ENCODE measurements at places on chromosomes 7 and 10.

DNA sequence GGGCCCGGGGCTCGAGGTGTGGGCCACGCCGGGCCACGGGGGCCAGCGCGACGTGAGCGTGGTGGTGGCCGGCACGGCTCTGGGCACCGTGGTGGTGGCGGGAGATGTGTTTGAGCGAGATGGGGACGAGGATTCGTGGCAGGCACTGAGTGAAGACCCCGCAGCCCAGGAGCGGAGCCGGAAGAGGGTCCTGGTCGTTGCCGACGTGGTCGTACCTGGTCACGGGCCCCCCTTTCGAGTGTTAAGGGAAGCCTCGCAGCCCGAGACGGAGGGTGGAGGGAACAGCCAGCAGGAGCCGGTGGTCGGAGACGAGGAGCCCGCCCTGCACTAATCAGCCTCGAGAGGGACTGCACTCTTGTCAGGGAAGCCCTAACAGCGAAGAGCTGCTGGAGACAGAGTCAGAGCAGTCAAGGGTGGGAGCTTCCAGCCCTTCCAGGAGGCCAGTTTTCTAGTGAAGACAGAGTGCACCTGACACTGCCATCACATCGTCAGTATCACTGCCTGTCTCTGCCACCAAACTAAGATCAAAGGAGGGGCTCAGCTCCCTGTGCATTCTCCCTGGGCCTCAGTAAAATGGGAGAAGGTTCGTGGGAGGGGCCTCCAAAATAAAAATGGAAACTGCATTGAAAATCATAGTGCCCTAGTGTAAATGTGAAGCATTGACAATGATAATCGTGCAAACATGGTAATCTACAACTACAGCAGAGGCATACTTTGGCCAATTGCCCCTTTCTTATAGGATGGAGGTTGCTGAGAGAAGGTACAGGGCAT is 1.3 kb downstream of the MBLAC1 start:
- no peak for DNase-seq

DNA sequence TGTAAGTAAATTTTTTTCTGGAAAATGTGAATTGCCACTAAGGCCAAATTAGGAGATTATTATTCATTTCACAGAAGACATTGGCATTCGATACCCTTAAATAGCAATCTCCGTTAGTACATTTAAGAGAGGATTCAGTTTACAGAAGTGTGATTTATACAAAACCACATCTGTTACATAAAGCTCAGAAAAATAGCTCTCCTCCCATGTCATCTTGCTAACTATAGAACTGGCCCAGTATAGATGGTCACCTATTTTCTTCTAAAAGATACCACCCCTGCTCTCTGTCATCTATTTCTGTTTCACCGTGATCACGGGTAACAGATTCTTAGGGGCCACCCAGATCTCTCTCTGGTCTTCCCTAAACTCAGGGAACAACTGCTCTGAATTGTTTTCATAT is 119.1 kb downstream of the HIP1 start:
- DNase-seq, result no peak

DNA sequence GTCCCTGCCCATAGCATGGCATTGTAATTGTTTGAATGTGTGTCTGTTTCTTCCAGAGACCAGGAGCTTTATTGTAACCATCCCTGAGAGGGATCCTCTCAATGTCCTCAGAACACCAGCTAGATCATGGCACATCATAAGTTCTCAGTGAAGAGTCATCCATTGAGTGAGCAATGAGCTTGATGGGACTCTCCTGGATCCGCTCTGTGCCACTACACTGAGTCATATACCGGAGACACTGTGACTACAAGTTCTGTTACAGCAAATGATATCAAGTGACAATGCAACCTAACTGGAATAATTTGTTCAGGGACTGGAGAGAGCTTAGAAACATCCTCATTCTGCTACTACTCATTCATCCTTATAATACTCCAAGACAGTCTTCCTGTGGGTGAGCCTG is 25.1 kb downstream of the MRPS24 start:
- no peak for DNase-seq

- no peak for DNase-seq
Observed at GRCh38 chr10:112215342-112215774, 31.8 kb upstream of the GPAM start.

GRCh38 chr10:119301397-119301796 is 94.0 kb downstream of the GRK5 start:
- peak; percentile 28 for DNase-seq

DNA sequence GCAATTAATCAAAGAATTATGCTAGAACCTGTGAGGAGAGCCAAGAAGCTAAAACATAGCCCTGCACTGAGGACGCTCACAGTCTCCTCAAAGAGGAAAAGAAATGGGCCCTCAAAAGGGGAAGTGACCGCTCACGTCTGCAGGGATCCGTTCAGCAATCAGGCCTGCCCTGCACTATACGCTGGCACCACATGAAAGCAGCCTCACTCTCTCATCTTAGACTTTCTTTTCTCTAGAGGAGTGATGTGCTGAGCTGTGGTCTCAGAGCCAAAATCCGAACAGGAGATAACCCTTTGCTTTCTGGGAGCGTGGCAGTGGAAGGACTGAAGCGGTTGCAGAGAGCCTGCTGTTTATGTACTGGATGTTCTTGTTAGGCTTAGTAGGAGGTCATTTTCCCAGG is 6.3 kb upstream of the IL2RA start:
- no peak for DNase-seq

DNA sequence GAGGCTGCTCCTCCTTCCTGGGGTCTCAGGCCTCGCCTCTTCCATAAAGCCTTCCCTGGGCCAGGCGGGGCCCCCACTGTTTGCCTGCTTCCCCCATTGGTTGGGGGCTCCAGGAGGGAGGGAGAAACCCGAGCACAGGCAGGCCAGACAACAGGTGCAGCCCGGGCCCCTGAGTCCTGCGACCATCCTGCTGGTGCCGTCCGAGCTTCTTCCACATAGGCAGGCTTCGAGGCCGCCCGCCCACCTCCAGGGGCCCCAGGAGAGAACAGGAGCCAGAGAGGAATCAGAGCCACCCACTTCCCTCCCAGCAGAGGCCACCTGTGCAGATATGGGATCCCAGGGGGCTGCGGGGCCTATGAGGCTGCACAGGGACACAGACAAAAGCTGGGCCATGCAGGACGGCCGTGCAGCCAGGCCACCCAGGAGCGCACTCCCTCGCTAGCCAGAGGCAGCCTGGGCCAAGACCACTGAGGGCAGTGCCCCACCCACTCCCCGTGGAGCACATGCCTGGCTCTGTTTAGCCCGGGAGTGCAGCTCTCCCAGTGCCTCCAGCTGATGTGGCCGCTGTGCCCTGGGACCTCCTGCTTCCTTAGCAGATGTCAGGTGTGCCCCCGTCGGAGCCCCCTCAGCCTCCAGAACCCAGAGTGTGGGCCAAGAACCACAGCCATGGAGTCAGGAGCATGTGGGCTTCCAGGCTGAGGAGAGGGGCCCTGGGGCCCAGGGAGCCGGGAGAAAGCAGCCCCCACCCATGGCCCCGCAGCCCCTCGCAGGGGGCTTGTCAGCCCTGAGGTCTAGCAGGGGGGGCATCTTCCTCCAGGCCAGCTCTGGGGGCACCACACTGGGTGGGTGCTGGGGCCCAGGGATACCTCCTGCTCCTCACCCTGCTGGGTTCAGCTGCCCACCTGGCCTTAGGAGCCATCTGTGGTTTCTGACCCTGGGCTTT is 59.9 kb upstream of the INPP5A start:
- no peak for DNase-seq

DNA sequence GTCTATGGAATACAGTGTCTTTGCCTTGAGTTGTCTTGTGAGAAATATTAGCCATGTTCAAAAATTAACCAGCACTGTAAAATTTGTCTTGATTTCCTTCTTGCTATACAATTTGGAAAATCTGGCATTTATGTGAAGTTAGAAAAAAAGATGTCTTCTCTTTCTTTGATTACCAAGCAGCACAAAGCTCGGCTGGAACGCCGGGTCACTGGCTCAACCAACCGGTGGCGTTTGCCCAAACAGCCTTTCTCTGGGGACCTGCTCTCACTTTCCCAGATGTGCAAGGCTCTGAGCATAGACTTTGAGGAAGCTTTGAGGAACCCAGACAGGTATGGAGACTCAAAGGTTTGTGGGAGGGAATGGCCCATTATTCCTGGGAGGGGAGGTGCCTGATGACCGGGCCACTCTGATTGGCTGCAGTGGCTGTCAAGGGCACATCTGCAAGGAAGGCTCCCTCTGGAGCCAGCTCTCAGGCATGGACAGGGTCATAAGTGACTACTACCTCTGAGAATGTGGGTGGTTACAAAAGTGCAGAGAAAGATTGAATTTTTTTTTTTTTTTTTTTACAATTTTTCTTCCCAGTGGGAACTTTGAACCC is 5.6 kb downstream of the BTBD16 start:
- no peak for DNase-seq

GRCh38 chr7:70775570-70776156 is 356.3 kb upstream of the GALNT17 start:
- no peak for DNase-seq

- DNase-seq, result no peak
Observed at GRCh38 chr10:338171-339037, 203.1 kb downstream of the ZMYND11 start.

DNA sequence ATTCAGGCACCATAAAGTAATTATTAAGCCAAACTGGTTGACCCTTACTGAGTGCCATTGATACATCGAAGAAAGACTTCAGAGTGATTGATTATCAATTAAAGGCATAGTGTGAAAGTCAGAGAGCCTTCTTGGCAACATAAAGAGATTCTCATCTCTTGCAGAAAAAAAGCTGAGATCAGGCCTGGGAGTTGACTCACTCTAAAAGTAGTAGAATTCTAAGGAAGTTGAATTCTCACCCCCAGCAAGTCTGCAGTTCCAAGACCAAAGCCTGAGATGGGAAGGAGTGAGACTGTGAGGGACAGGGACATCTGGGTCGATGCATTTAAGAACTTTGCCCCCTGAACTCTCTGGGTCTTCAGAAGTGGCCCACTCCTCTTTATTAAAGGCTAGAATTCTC is 21.6 kb upstream of the ERCC6 start:
- no peak for DNase-seq
